NCI-H2029 (cell line): ENCODE measurements at places on chromosomes 12 and 14.
A peak's percentile ranks its signal among the peaks of the same experiment; 100 is the strongest.

DNA sequence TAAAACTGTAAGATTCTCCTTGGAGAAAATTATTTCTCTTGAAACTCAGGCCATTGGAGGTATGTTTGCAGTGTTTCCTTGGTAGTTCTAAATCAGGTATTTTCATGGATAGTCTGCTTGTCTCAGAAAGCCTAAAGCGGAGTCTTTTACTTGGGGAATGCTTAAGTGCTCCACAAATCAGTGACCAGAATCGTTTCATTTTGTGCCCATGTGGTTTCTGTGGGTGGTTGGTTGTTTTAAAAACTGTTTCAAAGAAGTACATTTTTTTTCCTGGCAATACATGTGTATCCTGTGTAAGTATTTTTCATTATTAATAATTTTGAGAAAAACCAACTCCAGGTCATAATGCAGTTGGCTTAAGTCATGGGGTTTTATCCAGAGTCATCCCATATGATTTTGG, 33.6 kb downstream of the CCDC91 start:
- no peak for DNase-seq

DNA sequence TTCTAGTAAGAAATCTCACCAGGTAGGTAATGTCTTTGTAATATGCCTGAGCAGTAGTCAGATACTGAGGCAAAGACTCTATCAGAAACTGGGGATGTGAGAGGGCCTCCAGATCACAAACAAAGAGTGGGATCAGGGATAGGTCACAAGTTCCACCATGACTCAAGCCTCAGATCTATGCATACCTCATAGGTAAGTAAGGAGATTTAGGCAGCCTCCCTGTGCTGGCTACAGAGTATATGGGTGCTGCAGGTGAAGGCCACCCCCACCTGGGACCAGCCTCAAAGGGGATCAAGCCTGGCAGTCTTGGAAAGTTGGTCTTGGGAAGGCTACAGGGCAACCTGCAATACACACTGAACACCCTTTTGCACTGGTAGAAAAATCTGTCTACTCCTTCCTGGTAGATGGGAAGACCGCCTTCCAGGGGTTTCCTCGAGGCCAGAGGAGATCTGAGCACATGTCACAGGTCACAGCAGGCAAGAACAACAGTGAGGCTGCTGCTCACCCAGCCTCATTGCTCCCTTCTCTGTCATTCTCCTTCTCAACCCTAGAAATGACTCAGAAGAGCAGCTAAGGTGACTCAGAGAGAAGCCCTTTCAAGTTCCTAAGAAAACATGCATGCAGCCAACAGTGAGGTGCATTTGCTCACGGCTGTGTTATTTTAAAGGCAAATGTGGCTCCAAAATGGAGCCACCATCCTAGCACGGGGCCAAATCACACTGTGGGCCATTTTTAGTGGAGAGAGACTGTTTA, 143.4 kb upstream of the CDKN3 start:
- no peak for DNase-seq

DNA sequence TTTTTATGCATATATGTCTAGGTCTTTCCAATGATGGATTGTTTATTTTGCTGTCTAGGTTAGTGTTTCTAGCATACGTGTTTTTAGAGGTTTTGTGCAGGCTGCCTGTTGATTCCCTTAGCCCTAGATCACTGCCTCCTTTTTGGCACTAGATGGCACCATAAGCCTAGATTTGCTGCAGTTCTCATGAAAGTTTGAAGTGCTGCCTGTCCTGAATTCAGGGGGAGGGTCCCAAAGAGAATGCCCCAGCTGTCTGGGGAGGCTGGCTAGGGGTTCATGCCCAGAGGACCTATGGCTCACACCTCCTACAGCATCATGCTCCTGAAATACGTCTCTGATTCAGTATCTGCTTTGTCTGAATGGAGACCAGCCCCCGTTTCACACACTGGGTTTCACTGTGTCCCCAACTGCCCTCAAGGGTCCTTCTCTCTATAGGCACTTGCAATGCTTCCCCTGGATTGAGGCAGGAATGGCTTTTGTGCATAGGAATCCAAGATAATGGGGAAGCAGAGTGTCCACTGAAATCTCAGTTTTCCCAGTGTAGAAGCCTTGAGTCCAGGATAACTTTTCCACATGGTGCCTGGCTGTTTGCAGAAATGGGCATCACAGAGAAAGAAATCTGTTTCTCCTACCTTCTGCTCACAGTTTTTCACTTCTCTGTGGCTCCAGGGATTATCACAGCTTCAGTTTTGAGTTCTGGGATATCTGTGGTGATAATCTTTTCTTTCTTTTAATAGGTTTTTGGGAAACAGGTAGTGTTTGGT, 14.2 kb upstream of the TXNRD1 start:
- peak; percentile 47 for DNase-seq

DNA sequence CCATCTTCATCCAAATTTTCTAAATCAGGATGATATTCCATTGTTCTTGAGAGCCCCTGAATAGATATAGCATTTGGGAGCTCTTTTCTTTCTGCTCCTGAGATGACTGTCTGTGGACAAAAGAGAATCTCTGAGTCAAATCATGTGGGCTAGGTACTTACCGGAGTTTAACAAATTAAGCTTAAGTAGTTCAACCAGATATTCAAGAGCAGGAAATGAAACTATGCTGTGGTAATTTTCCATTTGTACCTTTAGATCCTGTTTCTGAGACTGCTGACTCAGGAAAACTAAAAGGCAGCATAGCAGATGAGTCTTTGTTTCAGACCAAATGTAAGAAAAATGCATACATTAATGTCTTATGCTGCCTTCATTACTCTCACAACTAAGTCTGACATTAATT, at the start of gene CLEC7A:
Gene CLEC7A, minus strand, starts transcription at position 158 of the 400 bp plus-strand sequence. Its CDS starts 117 bp downstream, at position 41.
- no peak for DNase-seq

DNA sequence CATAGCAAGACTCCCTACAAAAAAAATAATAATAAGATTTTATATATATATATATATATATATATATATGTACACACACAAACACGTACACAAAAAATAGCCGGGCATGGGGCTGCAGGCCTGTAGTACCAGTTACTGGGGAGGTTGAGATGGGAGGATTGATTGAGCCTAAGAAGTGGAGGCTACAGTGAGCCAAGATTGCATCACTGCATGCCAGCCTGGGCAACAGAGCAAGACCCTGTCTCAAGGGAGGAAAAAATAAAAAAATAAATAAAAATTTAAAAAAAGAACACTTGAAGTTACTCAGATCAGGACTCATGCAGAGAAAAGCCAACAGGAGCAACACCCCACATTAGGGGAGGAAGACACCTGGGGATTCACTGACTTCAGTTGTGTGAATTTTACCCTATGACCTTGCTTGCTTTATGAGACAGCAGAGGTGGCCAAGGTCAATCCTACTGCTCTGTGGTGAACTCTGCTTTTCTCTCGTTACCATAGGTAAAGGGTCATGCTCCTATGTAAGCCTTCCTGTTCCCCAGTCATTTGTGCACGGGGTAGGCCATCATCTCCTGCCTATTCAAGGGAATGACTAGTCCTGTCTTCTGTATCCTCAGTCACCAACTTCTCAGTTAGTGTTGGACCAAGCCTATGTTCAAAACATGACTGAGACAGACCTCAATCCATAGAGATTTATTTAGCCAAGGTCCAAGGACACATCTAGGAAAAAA, 1119.8 kb upstream of the TMEM132C start:
- DNase-seq: no peak

DNA sequence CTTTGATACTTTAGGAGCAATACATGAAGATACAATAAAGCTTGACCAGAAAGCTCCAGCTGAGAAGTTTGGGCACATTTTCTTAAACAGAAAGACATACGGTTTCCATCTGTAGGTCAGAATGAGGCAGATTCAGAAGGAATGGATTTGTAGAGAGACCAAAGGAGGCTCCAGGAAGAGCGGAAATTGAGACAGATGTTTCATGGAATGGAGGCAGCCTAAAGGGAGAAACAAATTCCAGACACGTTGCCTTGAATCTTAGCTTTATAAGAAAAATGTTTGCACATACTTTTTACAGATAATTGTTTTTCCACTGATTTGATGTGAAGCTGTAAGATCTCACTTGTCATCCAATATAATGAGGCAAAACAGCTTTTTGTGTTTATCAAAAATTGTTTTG, 24.8 kb downstream of the EPYC start:
- no peak for DNase-seq

- DNase-seq: no peak
Measured at GRCh38 chr14:20503898-20504297, 1.4 kb upstream of the RNASE10 start.

DNA sequence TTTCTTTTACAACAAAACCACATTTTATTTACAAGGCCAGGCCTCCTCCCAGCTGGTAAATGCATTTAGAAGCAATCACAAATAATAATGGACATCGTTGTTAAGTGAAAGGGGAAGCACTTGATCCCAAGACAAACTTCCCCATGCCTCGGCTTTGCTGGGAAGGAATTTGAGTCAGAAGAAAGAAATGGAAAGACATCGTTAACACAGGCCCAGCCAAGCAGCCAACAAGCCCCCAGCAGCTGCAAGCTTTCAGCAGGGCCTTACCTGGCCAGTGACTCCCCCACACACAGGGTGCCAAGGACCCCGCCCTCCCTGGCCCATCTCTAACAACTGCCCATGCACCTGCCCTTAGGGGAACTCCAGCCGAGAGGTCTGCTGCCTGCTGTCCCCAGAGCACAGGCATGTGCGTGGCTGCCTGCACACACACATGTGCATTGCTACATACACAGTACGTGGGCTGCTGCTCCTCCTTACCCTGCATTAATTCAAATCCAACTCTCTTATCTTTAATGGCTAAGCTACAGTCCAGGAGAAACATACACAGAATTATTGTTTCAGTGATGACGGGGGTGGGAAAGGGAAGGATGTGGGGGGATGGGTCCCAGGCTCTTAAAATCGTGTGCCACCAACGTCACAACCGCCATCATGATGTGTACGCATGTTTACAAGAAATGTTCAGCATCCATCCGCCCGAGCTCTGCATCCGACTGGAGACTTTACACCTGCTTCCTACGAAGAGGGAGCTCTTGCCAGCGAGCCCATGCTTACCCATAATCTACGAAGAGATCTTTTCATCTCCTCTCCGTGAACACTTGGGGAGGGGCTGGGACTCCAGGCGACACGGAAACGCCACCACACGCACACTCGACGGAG, 9.8 kb downstream of the BCL11B start:
- no peak for DNase-seq

- DNase-seq: no peak
Measured at GRCh38 chr14:62739647-62740046, 305.6 kb downstream of the KCNH5 start.

- DNase-seq: no peak
Measured at GRCh38 chr12:20596061-20596460, 99.1 kb upstream of the SLCO1C1 start.

- no peak for DNase-seq
Measured at GRCh38 chr12:125890971-125891370, 825.7 kb downstream of the AACS start.

DNA sequence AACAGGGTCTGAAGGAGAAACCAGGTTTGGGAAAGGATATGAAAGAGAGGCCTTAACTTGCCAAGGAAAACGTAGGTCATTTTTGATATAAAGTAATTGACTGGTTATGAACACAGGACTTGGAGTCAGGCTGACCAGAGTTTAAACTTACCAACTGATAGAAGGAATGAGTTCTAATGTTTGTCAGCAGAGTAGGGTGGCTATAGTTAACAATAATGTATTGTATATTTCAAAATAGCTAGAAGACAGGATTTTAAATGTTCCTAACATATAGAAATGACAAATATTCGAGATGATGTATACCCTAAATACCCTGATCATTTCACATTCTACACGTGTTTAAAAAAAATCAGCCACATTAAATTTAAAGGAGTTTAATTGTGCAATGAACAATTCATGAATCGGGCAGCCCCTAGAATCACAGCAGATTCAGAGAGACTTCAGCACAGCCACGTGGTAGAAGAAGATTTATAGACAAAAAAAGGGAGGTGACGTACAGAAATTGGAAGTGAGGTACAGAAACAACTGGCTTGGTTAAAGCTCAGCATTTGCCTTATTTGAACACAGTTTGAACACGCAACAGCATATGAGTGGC, 52.5 kb upstream of the PLEKHG7 start:
- DNase-seq: no peak

DNA sequence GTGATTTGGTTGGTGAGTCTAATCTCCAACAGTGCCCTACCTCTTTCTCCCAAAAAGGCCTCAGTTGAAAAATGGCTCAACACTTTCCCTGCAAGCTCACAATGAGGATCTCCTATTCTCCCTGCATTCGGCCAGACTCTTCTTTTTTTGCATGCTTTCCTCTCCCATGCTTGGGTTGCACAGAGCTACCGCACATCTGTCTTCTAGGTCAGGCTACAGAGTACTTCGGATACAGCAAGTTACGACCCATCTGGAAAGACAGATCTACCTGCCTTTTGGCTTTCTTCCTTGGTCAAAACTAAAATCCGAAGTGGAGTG, 305 bp upstream of the SLC16A7 start:
- DNase-seq: no peak

- no peak for DNase-seq
Measured at GRCh38 chr12:108559007-108559655, 1.8 kb downstream of the SART3 start.

DNA sequence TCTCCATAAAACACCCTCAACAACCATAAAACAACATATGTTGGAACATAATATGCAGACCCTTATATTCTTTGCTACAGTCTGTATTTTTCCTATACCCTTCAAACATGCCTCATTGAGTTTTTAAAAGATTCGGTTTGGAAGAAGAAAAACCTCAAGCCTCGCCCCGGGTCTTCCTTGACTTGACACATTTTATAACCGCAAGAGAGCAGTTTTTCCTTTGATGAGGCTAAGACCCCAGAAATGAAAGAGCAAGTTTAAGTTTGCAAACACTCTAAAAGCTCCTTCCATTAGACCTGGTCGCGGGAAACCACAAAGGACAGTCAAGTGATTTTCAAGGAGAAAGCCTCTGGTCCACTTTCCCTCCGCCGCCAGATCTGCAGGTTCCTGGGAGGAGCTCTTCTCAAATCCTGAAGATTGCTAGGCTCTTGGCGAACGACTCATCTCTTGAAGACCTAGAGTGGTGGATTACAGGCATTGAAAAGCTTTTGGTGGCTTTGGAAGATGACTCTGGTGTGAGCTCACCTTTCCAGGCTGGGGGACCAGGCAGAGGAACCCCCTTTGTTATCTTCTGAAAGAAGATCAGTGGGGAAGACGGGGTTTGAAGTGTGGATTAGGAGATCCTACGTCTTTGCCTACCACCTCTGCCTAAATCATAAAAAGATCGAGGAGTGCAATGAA, at the start of gene ASCL4:
Gene ASCL4, plus strand, starts transcription at position 356 of the 681 bp plus-strand sequence. CDS start 515 bp downstream, outside the sequence.
- DNase-seq: no peak

DNA sequence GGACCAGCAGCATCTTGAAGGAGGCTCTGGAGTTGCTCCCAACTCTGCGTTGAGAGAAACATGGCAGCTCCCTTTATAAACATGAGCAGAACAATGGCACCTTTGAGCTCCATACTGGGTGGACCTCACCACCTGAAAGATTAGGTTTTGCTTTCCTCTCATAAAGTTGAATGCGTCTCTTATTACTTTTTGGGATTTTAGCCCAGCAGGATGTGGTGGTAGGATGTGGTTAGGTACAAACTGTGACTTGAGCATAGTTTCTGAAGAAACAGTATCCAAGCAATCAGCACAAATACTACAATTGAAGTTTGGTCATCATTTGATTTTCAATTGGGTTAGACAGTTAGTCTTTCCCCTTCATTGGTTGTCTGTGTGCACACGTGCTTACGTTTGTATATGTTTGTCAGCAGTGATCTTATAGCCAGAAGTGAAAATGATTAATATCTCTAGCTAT, at the start of gene PRR4:
Gene PRR4, minus strand, starts transcription at position 51 of the 454 bp plus-strand sequence. Its CDS starts 38 bp downstream, at position 13.
- no peak for DNase-seq

- DNase-seq: no peak
Measured at GRCh38 chr14:69720912-69721311, 46.0 kb upstream of the SRSF5 start.
